ENCODE measurements at places on chromosomes 11 and 22.

- no peak for ATAC-seq
These were observed 14.5 kb downstream of the DGCR2 start for GRCh38 chr22:19107730-19108074.

- ATAC-seq, result no peak
These were observed 123.3 kb upstream of the B3GAT1 start for GRCh38 chr11:134535029-134536025.

DNA sequence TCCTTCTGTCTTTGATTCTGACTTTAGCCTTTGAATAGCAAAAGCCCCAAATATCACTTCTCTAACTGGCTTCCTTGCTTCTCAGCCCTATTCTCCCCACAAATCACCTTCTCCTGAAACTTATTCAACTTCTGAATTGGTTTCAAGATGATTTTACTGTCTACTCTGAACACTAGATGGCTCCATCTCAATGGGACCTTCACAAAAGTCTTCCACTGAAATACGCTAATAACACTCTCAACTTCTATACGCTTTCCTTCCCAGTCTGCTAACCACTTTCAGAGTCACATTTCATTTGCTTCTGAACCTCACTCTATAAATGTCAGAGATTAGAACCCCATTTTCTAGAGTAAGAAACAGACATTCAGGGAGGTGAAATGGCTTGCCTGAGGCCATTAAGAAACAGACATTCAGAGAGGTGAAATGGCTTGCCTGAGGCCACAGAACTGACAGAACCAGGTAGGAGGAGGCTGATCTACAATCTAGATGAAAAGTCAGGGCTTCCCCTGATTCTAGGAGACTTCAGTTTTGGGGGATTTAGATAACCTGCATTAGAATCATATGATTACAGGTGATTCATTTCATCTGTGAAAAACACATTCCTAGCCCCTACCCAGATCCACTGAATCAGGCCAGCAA lies 20.6 kb downstream of the MORC2 start:
- no peak for ATAC-seq

- ATAC-seq, result peak; percentile 24
These were observed 497 bp upstream of the SSRP1 start for GRCh38 chr11:57336111-57336666.

GRCh38 chr11:121412000-121412587 lies 40.0 kb upstream of the SORL1 start:
- ATAC-seq, result no peak

DNA sequence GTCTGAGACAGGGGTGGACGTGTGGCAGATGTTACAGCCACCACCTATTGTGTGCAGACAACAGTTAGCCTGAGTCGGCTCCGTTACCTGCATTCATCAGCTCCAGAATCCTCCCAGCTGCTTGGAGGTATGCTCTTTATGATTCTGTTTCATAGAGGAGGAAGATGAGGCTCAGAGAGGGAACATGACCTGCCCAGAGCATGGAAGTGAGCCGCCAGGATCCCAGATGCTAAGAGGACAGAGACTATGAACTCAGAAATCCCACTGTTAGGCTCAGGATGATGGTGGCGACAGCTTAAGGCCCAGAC lies 1.5 kb downstream of the EMID1 start:
- no peak for ATAC-seq

- ATAC-seq, result no peak
These were observed 1.3 kb downstream of the C11orf42 start for GRCh38 chr11:6206456-6207180.

DNA sequence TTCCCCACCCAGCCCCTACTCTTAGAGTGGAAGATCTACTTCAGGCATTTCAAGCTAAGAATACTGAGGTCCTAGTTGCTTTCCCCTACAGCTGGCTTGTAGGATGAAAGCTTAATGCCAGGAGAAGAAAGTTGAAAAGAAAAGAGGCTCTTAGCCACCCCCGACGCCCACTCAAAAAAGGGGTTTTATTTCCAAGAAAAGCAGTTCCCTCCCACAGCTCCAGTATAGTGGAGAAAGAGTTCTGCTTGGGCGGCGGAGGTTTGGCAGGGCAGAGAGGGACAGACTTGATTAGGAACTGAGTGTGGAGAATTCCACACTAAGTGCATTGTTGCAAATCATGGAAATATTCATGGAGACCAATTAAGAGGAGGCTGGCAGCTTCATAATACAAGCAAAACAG lies 470.9 kb downstream of the ETS1 start:
- ATAC-seq, result no peak

- no peak for ATAC-seq
These were observed 55.2 kb upstream of the CEP295 start for GRCh38 chr11:93606314-93606713.

DNA sequence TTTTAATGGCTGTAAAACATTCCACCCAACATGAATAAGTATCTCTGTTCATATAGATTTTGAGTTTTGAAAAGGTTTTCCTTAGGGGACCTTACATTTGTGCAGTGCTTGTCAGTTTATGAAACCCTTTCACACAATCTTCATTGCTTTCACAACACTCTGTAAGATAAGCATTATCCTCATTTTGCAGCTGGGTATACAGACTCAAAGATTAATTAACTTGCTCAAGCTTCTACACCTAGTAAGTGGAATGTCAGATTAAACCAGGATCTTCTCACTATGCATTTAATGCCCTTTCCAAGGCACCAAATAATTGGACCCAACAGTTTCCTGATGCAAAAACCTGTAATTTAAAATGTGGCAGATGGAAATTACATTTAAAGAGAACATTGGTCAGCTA lies 11.6 kb upstream of the GAB2 start:
- ATAC-seq, result no peak

DNA sequence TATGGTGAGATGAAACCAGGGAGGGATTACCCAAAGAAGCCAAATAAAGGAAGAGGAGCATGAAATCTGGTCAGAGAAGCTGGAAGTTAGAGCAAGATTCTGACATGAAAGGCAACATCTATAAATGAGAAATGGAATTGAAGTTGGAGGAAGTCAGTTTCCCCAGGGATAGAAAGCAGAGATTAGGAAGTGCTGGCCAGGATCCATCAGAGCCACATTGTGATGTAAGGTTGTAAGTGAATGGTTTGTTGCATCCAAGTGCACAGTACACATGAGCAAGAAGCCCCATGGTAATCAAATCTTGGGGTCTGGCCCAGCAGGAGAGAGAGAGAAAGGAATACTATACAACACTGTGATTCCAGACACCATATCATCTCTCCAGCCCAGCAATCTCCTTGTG lies 6.6 kb upstream of the NLRP10 start:
- no peak for ATAC-seq

GRCh38 chr11:130737041-130737830 lies 179.0 kb downstream of the SNX19 start:
- ATAC-seq, result no peak

GRCh38 chr11:121715405-121715804 lies 262.6 kb upstream of the SORL1-AS1 start:
- ATAC-seq, result no peak

- ATAC-seq, result no peak
These were observed 1.8 kb downstream of the OR10AG1 start for GRCh38 chr11:55967914-55968313.

DNA sequence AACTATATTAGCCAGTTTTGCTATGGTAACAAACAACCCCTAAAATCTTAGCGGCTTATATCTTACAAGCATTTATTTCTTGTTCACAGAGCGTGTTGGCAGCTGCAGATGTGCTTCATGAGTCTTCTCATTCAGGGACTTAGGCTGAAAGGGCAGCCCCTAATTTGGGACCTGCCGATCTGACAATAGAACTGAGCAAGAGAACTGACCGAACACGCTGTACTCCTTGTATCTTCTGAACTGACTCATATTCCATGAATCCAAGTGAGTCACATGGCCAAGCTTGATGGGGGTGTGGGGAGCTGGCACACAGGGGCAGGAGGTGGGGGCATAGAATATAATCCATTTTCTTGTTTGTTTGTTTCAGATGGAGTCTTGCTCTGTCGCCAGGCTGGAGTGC lies 481.7 kb upstream of the CADM1 start:
- no peak for ATAC-seq

- no peak for ATAC-seq
These were observed 111.4 kb downstream of the SPON1 start for GRCh38 chr11:14073849-14074476.
